NCI-H2107 (cell line): ENCODE measurements at places on chromosomes 4 and X.

DNA sequence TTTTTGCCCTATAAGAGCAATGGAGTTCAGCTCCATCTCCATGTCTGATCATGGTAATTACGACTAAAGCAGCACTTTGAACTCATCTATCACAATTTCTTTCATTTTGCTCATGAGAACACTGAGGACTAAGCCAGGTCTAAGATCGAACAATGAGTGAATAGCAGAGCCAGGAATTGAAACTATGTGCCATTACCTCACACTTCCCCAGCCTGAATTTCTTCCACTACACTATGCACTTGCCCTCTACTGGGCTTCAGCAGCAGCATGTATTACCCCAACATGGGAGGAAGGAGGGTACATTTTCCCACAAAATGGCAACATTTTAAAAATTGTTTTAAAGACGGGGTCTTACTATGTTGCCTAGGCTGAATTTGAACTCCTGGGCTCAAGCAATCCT lies 274.7 kb upstream of the FGF13 start:
- DNase-seq, result no peak

- DNase-seq, result no peak
Observed at GRCh38 chrX:25288676-25289075, 272.9 kb upstream of the ARX start.

DNA sequence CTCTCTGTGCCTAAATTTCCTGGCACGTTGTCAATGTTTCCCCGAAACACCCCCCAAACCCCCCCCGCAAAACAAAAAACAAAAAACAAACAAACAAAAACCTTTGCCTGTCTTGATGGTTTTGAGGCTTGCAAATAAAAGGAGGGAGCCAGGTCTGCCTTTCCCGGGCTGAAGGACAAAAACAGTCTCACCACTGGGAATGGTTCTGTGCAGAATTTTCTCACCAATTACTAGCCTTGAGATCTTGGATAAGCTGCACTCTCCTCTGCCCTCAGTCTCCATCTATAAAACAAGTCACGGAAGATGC lies 15.5 kb downstream of the NKX3-2 start:
- no peak for DNase-seq

- no peak for DNase-seq
Observed at GRCh38 chrX:114580336-114580735, 3.5 kb upstream of the HTR2C start.

DNA sequence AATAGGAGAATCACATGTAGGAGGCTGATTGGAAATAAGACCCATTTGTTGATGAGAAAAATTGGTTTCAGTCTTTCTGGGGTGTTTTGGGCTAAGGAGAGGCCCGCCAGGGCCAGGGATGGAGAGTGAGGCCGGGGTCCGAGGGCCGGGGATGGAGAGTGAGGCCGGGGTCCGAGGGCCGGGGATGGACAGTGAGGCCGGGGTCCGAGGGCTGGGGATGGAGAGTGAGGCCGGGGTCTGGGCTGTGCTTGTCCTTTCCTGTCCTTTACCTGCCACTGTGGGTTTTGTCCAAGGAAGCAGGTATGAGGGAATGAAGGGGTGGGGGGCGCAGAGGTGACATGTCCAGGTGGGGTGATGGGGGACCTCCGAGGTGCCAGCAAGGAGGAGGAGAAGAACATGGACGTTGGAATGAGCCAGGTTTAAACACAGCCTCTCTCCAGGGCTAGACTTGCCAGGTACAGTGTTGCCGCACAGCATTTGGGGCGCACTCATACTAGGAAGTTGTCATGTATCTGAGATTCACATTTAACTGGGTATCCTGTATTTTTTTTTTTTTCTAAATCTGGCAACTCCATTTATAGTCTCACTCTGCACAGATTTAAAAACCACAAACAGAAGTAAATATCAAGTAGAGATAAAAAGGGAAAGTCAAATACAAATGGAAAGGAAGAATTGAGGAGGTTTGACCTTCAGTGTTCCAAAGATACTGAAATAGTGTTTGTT lies 8.8 kb downstream of the RGS12 start:
- DNase-seq, result no peak

GRCh38 chr4:109067508-109068235 lies 234.8 kb downstream of the COL25A1 start:
- no peak for DNase-seq

- no peak for DNase-seq
Observed at GRCh38 chr4:59612235-59612634, 1587.9 kb upstream of the ADGRL3 start.

DNA sequence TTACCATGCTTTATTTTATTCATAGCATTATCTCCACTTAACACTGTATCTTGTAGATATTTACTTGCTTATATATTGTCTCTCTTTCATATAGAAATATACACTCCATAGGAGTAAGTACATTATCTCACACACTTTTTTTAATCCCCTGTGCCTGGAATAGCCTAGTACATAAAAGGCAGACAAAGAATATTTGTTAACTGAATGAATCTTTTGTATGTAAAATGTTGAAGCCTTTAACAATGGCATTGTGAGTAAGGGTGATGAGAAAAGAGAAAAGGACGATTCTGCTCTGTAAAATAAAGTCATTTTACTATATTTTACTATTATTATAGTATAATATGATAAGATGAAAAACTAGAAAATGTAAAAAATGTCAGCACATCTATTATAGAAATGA lies 97.7 kb upstream of the PDHA2 start:
- DNase-seq, result no peak

DNA sequence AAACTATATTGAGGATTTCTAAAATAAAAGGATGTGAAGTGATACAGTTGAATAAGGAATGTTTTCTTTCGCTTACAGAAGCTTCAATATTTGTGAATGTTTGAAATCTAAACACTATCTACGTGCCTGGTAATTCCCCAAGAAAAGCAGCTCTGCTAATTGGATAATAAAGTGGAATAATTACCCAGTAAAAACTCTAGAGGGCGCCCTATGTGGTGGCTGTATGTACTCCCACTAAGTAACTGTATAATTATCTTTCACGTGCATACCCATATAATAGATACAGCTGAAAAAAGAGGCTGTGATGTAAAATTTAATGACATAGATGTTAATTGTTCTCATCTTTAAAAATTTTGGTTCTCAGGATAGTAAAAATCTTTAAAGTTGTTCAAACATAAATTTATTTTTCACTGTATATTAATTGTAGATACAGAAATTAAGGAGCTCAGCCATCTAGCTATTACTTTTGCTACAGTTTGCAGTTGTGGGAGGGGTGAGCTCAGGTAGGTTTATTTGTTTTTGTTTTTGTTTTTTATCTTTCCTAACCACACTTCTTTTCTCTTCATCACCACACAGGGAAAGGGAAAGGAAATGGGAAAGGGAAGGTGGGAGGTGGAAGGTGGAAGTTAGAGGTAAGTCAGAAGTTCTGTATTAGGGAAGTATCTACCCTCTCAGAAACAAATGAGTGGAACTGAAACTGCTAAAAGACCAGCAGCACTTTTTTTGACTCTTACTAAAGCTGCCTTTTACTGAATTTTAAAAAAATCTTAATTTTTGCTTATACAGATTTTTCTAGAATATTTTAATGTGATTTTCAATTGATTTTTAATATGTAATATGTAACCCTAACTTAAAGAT lies 151.7 kb upstream of the RPS6KA6 start:
- DNase-seq, result peak; percentile 6

- no peak for DNase-seq
Observed at GRCh38 chrX:29941287-29941686, 274.1 kb upstream of the MAGEB2 start.

- DNase-seq, result no peak
Observed at GRCh38 chr4:90184560-90184959, 57.4 kb downstream of the CCSER1 start.

DNA sequence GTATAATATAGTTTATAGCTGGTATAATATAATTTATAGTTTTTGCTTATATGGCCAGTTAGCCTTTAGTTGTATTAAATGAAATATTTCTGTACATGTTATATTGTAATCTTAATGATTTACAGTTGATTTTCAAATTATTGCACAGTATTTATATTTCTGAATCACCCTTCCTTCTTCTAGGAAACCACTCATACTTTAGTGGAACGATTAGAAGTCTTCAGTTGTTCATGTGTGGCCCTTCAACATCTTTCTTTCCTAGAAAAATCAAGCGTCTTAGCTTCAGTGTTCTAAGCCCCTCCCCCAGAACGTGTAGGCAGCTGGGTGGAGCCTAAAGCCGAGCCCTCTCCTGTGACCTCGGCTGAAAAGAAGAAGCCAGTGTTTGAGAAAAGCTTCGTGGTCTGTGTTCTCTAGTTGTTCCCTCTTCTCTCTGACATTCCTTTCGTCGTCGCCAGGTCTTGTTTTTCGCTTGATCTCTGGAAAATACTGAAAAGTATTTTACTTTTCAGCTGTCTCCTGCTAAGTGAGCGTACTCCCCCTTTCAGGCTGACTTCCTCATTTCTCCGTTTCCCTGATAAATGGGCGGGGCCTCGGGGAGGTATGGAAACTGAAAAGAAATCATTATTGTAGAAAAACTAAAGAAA lies at the start of gene C4orf33:
C4orf33 (plus strand) TSS at position 342 of the 644 bp plus-strand sequence. CDS start 6,459 bp downstream, outside the sequence.
- DNase-seq, result no peak

- no peak for DNase-seq
Observed at GRCh38 chrX:44306356-44306755, 37.1 kb downstream of the EFHC2 start.

DNA sequence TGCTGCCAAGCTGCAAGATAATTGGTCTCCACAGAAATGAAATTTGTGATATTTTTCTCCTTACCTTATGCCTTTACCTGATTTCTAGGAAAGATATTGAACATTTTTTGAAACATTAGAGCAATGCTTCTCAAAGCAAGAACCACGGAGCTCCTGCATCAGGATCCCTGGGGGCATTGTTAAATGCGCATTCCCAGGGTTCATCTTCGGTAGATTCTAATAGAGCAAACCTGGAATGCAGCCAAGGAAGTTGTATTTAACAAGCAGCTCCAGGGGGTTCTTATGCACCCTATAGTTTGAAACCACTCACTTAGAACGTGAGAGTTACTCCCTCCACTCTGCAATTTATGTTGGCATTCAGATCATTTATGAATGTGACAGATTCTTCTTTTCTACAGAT lies 126.2 kb downstream of the SLC39A8 start:
- no peak for DNase-seq

- peak; percentile 41 for DNase-seq
Observed at GRCh38 chr4:56505269-56506130, at the start of gene ARL9. Gene ARL9 (plus strand): TSS chr4:56505791. CDS start chr4:56505863, 72 bp downstream.

- DNase-seq, result no peak
Observed at GRCh38 chr4:141133999-141134995, 1.0 kb upstream of the RNF150 start.

DNA sequence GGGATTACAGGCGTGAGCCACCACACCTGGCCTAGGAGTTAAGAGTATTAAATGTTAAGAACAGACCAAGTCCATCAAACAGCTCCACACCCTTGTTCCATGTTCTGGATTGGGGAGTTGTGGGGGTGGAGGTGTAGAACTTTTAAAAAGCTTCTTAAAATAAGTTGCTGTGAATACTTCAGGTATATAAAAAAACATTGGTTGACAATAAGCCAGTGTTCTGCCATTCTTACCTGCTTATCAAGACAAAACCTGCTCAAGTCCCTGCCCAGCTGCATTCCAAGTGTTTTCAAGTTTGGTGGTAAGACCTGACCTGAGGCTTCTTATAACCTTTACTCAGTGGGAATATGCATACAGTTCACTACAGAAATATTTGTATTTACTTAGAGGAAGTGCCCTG lies 6.4 kb downstream of the RBM3 start:
- DNase-seq, result no peak

DNA sequence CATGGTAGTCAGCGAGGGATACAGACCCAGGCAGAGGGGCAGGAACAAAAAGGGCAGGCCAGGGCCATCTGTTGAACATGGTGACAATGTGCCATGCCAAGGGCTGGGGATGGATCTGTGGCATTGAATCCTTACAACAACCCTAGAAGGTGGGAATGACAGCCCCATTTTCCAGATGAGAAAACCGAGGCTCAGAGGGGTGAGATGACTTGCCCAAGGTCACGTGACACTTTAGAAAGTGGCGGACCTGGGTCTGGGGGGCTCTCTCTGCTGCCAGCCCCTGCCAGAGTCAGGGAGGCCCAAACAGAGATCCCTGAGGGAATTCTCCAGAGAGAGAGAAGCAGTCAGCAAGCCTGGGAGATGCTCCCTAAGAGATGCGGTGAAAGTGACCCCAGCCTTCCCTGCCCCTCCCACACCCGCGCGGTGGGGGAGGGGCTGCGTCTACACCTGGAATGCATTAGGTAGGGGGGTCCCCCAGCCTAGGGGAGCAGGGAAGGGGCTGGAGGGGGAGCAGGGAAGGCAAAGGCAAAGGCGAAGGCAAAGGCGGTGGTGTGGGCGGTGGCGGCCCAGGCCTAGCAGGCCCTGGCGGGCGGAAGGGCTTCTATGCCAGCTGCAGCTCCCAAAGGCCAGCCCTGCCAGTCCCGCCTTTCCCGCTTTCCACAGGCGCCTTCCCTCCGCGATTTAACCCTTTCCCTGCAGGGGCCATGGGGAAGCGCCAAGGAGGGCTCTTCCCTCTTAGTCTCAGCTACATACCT lies 13.0 kb downstream of the FGD1 start:
- DNase-seq, result no peak
